Peyer's patch (tissue), 4 donors: ENCODE measurements at places on chromosomes 5 and 9.

DNA sequence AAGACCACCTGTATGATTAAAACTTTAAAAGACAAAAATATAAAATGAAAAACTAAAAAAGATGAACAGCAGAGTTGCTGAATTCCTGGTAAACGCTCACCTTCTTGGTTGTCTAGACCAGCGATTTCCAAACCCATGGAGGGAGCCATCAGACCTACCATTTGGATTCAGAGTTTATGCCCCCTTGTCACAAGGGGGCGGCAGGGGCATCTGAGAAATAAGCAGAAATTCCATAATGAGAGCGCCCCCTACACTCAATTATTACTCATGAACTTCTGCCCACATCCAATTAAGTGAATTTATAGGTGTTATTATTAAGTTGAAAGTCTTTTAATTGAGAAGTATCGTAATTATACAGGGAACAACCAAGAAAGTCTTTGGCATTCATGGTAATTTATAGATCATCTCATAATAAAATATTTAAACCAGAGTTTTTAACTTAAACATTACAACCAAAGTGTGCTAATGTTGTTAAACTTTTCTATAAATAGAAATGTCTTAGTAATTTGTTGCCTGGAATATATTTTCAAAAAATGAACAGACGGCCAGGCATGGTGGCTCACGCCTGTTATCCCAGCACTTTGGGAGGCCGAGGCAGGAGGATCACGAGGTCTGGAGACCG lies 35.2 kb upstream of the SPATA31C2 start:
- peak; percentile 31 for DNase-seq

GRCh38 chr5:169728-170094 lies 21.6 kb upstream of the LRRC14B start:
- no peak for DNase-seq

GRCh38 chr5:176447591-176447977 lies 601 bp upstream of the FAF2 start:
- no peak for DNase-seq

DNA sequence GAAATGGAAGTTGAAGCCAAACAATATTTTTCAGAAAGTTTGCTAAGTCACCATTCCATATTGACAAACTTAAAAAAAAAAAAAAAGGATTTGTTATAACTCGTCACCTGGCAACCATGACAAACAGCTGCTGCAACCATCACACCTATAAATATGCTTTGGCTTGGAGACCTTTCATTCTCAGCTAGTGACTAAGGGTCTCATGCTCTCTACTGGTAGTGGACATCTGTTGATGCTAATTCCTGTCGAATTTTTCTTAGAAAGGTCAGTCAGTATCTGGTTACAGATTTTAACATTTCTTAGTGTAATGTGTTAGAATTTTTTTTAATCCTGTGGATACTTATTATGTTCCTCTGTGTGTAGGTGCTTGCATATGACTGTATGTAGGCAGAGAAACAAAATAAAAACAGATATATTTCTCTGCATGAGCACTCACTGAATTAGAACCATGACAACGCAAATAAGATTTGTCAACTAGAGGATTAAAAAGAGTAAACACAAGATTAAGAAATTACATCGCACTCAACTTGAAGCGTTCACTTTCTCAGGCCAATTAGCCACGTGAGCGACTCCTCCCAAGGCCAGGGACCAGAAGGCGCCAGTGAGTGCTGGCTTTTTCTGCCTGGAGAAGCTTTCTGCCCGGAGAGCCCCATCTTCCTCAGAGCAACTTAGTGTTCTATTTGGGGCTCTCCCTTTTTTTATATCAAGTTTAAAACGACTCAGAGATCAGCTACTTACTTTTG lies 27.0 kb upstream of the ZNF622 start:
- DNase-seq: no peak

DNA sequence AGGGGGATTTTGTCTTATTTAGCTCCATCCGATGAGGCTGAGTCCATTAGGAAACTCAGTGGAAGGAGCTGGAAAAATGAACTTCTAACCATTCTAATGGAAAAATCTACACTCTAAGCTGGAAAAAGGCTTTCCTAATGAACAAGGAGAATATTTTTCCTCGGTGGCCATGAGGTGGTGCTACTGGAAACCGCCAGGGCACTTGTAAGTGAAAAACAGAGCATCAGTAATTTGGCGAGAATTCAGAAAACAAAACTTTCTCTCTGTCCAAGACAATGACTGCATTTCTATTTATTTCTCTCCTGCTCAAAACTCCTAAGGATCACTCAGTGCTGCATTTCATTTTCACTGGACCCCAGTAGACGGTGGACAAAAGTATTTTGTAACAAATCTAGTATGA lies 237.6 kb downstream of the TENT4A start:
- DNase-seq: no peak

DNA sequence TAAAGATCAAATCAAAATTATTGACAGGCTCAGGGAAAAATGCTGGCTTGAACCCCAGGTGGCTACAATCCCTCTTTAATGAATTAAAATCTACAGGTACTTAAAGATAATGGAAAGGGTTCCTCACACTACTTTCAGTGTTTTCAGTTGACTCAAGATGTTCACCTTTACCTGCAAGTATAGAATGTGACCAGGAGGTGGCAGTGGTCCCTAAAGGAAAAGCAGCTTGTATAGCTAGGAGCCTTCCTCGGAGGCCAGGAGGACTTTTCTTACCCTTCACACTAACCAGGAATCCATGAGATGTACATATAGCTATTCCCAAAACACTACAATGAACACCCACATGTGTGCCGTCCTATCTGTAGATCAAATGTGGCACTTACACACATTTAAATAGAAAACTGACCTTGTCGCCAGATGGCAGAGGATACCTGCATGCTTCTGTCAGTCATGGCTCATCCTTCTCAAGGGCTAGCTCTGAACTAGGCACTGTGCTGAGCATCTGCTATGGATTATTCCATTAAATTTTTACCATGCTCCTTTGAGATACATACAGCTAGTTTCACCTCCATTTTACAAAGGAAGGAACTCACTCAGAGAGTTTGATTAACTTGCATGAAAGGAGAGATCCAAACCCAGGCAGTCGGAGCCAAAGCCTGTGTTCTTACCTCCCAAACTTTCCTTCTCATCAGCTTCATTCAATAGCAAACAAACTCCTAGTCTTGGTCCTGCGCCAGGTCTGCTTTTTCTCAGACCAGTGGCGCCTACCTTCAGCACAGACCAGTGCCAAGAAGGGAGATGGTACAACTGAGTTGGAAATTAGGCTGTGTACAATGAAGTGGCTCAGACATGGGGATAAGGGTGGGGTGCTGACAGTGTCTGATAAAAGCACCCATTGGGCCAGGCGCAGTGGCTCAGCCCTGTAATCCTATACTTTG lies 24.5 kb downstream of the C9orf152 start:
- peak; percentile 89 for DNase-seq

GRCh38 chr5:178675922-178676321 lies 49.1 kb upstream of the CLK4 start:
- DNase-seq: no peak

GRCh38 chr5:72654231-72654630 lies 147.0 kb upstream of the ZNF366 start:
- DNase-seq: no peak

DNA sequence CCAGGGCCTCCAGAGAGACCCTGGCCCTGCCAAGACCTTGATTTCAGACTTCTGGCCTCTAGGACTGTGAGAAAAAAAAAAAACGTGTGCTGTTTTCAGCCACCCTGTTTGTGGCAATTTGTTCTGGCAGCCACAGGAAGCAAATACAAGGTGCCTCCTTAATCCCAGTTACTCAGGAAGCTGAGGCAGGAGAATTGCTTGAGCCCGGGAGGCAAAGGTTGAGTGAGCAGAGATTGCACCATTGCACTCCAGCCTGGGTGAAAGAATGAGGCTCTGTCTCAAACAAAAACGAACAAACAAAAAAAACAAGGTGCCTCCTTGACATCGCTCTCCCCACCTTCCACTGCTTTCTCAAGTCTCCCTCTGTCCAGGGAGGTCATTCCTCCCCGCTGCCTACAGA lies 98.0 kb downstream of the GABBR2 start:
- DNase-seq: no peak

GRCh38 chr5:97167435-97167834 lies 15.6 kb downstream of the RIOK2 start:
- no peak for DNase-seq

DNA sequence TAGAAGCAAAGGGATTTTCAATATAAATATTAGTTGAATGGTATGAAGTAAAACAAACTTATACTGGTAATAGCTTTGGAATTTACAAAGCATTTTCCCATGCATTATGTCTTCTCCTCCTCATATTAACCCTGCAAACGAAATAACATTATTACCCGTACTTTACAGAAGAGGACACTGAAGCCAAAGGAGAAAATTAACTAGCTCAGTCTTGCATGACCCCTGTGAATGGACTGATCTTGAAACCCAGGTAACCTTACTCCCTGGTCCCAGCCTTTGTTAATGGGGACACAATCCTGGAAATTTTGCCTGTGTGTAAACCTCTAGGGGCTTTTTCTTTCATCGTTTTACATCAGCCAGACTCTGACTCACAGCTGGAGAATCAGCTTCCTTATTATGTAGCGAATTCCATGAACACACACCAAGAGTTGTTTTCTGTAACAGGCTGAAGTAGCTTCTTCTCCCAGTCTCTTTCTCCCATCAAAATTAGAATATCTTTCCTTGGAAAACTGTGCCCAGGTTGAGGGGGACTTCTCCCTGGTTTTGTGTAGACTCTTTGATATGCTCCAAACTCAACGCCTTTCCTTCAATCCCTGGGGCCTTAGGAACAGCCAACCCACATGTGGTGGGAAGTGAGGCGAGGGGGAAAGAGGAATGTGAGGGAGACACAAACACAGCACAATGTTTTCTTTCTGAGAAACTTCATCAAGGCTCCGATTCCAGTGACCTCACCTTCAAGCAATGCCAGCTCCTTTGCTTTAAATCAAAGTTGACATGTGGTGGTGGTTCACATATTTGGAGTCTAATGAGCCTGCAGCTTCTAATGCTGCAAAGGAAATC lies 480.9 kb upstream of the PAPPA start:
- no peak for DNase-seq

DNA sequence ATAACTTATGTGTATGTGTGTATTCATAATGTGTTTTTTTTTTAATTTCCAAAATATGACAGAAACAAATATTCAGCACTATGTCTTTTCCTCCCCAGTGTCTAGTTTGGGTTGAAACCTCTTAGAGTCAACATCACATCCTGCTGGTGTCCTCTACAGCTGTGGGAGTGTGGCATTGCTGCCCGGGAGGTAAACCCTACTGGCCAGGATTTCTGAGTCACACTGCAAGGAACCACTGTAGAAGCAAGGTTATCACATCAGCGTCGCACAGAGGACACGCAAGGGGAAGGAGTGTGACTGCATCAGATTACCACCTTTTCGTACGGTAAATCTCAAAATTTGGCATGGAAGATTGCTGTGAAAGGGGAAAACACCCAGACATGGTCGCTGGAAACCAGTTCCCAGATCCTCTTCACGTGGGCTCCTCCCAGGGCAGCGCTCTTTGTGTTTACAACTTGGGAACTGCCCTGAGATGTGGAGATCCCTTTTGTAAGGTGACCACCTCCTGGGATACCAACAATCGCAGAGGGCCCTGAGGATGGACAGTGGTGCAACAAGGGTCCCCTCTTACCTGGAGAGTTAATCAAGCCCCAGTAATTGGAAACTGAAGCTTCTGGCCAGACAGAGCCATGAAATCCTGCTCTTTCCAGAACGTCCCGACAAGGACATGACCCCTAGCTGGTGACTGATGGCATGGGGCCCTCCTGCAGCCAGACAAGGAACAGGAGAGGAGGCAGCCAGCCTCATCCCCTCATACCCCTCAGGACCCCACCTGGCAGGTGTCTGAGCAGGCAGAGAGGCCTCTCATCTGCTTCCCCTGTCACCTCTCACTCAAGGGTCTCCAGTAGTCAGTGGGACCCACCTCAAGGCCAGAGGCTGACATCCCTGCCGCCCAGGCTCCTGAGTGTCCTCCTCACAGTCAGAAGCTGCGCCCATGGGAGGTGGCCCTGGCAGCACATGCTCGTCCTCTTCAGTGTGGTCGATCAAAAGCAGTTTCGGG lies 194.7 kb downstream of the MED10 start:
- no peak for DNase-seq

DNA sequence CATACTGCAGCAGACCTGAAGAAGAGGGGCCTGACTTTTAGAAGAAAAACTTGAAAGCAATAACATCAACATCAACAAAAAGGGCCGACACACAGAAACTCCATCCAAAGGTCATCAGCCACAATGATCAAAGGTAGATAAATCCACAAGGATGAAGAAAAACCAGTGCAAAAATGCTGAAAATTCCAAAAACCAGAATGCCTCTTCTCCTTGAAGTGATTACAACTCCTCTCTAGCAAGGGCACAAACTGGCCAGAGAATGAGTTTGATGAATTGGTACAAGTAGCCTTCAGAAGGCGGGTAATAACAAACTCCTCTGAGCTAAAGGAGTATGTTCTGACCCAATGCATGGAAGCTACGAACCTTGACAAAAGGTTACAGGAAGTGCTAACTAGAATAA lies 186.2 kb upstream of the RAI14 start:
- DNase-seq: no peak

- no peak for DNase-seq
Observed at GRCh38 chr5:54329731-54330709, 19.6 kb upstream of the ARL15 start.

DNA sequence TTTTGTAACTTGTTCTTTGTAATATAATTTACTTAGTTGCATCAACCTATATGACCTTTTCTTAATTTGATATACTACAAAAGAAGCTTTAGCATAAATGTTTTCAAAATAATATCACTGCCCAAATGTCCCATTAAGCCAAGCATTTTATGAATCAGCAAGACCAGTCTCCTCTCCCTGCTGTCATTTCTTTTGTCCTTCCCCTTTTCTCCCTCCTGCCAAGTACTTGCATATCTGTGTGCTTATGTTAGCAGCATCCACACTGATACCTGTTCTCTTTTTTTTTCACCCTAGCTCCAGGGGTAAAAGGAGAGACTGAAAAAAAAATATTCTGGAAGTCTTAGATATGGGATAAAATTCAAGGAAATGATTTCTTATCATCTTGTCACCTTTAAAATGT lies 69.7 kb downstream of the ZSWIM6 start:
- DNase-seq: no peak

DNA sequence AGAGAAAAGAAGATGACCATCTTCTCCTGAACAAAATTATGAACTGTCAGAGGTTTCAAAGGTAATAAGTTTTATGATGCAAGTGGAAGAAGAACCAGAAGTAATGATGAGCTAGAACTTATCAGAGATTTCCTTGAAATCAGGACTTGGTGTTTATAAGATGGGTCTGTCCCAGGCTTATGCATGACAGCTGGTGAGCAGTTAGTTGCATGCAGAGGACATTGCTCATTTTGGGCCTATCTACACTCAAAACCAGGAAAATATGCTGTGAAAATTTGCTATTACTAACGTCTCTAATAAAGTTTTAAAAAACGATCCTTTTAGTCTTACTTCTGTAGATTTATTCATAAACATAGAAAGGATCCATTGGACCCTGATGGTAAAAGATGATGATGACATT lies 6.6 kb upstream of the STC2 start:
- DNase-seq: no peak
